Hindlimb muscle (tissue), 1 donor: ENCODE measurements at places on chromosomes 3 and 15.

GRCh38 chr3:14935592-14936345, 11.6 kb upstream of the NR2C2 start:
- no peak for DNase-seq

- DNase-seq: peak; percentile 11
These were observed 36.2 kb downstream of the GAP43 start for GRCh38 chr3:115659253-115660220.

- no peak for DNase-seq
These were observed 85.7 kb upstream of the RNF7 start for GRCh38 chr3:141652349-141652748.

DNA sequence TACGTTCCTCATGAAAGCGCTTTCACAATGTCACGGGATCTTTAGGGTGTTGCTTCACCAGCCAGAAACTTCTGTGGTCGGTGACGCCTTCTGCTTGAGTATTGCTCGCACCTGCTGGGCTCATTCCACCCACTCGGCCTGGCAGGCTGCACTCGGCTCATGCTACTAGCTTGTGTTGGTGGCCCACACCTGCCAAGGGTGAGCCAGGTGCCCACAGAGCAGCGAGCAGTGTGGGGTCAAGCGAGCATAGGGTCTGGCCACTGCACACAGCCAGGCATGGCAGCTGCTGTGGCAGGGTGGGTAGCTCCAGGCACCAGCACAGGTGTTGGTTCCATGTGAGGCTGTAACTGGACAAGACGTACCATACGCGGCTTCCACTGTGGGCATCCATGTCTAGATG, 202.9 kb upstream of the CADM2 start:
- DNase-seq: no peak

- no peak for DNase-seq
These were observed 214.1 kb downstream of the TNIK start for GRCh38 chr3:171245796-171246765.

DNA sequence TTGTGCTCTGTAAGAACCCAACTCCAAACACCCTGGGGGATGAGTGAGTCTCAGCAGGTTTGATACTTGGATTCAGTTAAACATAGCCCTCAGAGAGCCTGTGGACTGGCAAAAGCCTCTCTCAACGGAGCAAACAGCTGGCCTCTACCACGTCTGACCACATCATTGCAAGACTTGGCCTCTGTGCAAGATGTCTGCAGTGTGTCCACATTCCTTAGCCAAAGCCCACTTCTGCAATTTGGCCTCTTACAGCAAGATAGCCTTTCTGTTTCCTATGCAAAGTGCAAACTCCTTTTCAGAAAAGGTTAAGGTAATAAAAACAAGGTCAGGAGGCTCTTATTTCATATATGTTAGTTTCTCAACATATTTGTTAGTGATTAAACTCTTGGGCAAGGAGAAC, 27.9 kb downstream of the FBN1 start:
- DNase-seq: no peak

GRCh38 chr3:23776352-23776891, 29.3 kb upstream of the UBE2E1 start:
- no peak for DNase-seq

GRCh38 chr3:37968199-37968598, 22.4 kb upstream of the VILL start:
- no peak for DNase-seq

DNA sequence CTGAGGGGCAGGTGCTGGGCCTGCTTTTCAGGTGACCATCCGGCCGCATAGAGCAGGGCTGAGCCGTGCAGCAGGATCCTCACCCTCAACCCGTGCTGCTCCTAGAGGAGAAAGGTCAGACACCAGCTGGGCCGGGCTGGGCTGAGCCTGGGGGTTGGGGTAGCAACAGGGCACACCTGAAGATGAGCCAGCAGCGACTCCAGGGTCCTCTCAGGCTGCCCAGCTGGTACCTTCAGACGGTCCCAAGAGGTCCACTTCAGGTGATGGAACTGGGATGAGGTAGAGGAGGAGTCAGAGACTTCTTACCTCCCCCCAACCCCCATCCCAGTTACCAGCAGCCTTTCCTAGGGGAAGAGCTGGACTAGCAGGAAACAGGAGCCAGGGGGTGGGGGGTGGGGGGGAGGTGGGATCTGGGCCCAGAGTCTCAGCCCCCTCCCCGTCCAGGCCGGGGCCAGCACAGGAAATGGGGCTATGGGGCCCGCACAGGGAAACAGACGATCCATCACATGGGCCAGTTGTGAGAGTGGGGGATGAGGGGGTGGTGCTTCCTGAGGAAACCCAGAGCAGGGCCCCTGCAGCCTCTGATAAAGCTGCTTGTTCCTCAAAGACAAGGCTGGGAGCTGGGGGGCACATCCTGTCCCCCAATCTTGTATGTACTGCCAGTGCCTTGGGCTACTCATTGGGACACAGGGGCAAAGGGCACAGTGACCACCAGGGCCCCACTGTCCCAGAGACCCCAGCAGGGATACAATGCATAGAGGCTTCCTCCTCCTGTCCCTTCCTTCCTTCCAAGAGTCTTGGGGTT, 3.0 kb downstream of the INKA1 start:
- peak; percentile 88 for DNase-seq

GRCh38 chr3:149658744-149659497, 1.1 kb upstream of the WWTR1 start:
- DNase-seq: no peak

GRCh38 chr15:65334586-65335231, 30.2 kb downstream of the RNU5B-1 start:
- DNase-seq: no peak

GRCh38 chr15:90987561-90988141, 6.7 kb downstream of the PRC1 start:
- DNase-seq: no peak

- DNase-seq: no peak
These were observed 272.8 kb upstream of the TTC14 start for GRCh38 chr3:180329187-180329586.

DNA sequence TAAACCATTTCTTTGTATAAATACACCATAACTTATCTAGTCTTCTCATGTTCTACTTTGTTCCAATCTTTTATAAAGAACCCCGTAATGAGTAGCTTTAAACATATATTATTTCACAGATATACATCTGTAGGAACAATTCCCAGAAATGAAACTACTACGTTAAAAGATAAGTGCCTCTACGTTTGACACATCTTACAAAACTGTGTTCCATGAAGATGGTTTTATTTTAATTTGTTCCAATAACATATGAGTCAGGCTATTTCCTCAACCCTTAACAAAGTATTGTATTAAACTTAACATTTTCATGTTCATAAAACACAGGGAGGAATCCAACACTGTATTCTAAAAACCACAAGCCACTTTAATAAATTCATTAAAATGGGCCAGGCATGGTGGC, 52.9 kb downstream of the TRPM7 start:
- DNase-seq: no peak

GRCh38 chr3:188707381-188708288, 464.1 kb upstream of the TPRG1 start:
- no peak for DNase-seq

DNA sequence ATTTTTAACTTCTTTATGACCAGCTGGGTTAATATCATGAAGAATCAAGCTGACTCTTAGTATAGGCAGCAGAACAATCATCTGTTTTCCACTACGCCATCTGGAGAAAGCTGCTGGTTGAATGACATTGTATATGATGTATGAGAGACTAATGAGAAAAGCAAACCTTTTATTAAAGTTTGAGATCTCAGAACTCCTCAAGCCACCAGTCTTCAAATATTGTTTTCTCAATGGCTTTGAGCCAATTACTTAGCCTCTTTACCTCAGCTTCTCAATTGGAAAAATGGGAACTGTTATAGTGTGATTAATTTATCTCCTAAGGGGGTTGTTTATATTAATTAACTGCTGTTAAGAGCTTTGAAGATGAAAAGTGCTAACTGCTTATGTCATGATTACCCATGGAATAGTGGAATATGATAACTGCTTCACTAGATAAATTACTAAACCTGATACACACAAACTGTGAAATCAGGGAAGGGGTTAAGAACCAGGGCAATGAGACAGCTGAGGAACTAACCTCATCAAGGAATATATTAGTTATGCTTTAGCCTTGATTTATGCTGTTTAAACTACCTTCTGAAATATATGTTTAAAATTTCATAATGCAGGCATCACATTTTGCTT, 330.1 kb downstream of the SOX2 start:
- DNase-seq: no peak

DNA sequence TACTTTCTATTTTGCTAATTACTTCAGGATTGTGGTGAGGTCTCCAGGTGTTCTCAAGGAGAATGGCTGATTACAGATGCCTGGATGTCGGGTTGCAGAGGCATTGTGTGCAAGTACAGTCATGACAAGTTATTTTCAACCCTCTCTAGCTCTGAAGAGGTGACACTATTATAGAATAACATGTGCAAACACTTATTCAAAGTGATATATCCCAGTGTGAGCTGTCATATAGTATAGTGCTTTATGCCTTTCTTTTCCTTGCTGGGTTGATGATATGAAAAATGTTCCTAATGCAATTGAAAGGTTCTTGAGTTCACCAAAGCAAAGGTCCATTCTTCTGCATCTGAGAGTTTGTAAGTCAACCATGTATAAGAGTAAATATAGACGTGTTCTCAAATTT, 167.2 kb downstream of the SPATA16 start:
- no peak for DNase-seq

- peak; percentile 35 for DNase-seq
These were observed 577.7 kb downstream of the FOXP1 start for GRCh38 chr3:71005702-71006321.

- DNase-seq: no peak
These were observed 5.9 kb downstream of the EIF2AK4 start for GRCh38 chr15:39939487-39940452.

GRCh38 chr15:84878504-84878903, 6.0 kb upstream of the SLC28A1 start:
- peak; percentile 47 for DNase-seq

DNA sequence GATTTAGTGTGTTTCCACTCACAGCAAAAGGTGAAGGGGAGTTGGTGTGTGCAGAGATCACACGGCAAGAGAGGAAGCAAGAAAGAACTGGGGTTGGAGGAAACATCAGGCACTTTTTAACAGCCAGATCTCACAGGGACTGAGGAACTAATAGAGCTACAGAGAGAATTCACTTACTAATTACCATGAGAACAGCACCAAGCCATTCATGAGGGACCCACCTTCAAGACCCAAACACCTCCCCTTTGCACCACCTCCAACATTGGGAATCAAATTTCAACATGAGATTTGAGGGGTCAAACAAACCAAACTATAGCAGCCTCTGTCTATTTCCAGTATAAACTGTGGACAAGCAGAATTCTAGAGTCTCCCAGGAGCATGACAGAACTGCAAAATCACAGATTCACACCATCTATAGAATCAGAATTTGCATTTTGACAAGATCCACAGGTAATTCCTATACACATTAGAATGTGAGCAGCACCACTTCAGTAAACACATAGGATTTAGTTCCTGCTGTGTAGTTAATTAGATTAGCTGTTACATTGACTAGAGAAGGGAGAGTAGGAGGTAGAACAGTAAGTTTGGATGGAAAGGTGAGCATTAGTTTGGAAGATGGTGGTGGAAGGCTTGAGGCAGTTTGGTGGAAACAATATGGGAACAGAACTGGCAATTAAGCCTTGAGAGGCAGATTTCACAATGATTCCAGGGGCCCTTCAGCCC, 311.7 kb downstream of the NSUN3 start:
- DNase-seq: no peak

GRCh38 chr3:53551324-53551723, 56.9 kb downstream of the CACNA1D start:
- no peak for DNase-seq
